NCI-H524 treated with DMSO at 0.1 percent for 48 hours (cell line): ENCODE measurements at places on chromosomes 5 and 9.
A peak's percentile ranks its signal among the peaks of the same experiment; 100 is the strongest.

GRCh38 chr9:136985027-136985602 is 2.3 kb downstream of the LCNL1 start:
- DNase-seq = no peak

GRCh38 chr9:26954050-26954508 is 2.1 kb upstream of the IFT74 start:
- no peak for DNase-seq

DNA sequence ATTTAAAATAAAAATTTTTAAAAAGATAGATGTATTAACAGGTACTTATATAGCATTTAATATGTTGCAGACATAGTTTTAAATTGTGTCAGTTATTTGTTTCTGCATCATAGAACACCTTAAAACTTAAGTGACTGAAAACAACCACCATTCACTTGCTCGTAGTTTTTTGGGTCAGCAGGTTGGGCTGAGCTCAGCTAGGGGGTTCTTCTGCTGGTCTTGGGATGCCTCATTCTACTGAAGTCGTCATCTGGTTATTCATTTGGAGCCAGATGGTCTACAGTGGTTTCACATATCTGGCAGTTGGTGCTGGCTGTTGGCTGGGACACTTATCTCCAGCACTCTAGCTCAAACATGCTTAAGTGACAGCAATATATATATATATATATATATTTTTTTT is 29.6 kb downstream of the PSAT1 start:
- no peak for DNase-seq

DNA sequence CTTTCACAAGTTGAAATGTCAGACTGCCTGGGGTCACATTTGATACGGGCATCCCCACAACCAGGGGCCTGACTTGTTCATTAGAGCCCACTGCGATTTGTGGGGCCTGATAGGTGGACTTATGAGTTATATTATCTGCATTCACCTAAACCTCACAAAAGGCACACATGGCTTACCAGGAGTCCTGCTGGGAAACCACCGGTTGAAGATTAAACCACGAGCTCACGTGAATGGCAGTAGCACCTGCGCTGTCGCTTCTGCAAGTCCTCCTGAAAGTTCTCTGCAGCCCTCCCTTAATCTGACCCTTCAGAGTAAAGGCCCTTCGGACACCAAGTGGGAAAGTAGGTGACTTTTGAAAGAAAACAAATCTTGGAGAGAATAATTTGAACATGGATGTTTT is 68.9 kb downstream of the PPIC start:
- no peak for DNase-seq

GRCh38 chr5:82480331-82480730 is 202.2 kb upstream of the RPS23 start:
- DNase-seq = no peak

DNA sequence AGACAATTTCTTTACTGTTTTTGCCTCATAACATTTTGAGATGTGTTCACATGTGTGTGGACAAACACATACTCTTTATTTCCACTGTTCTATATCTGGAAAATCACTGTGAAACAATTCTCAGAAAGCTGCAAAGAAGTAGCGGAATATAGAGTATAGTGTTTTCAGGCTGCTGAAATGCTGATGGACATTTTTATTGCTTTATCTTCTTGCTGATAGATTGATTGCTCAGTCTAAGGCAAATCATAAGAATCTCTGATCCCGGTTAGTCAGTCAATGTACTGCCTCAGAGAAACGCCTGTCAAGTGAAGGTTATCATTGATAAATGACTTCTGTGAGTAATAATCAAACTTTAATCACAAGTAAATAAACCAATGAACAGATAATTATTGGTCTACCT is 364.9 kb upstream of the CTNND2 start:
- no peak for DNase-seq

DNA sequence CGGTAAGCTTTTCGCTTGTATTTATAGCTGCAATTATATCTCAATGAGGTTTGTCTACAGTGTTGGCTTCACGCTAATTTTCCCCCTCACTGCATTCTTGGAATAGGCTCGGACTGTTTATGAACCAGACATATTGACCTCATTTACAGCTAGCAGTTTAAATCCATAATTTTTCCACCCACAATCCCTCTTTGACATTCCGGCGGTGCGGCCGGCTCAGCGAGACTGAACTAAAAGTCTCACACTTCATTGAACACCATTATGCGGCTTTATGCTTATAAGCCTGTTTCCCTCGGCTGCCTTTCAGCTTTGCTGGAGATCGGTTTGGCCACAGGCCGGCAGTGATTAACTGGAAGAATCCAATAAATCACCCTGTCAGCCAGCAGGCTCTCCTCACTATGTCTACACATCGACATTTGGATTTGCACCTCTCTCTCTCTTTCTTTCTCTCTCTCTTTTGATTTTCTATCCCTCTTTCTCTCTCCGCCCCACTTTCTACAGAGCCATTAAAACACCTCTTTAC is 315.0 kb upstream of the TLE4 start:
- no peak for DNase-seq

- DNase-seq = no peak
Observed at GRCh38 chr9:99485459-99485858, 263.4 kb downstream of the SEC61B start.

- DNase-seq = peak; percentile 25
Observed at GRCh38 chr5:132883261-132883834, 9.9 kb downstream of the LEAP2 start.

GRCh38 chr5:172388246-172388733 is 66.0 kb downstream of the SH3PXD2B start:
- DNase-seq = no peak

DNA sequence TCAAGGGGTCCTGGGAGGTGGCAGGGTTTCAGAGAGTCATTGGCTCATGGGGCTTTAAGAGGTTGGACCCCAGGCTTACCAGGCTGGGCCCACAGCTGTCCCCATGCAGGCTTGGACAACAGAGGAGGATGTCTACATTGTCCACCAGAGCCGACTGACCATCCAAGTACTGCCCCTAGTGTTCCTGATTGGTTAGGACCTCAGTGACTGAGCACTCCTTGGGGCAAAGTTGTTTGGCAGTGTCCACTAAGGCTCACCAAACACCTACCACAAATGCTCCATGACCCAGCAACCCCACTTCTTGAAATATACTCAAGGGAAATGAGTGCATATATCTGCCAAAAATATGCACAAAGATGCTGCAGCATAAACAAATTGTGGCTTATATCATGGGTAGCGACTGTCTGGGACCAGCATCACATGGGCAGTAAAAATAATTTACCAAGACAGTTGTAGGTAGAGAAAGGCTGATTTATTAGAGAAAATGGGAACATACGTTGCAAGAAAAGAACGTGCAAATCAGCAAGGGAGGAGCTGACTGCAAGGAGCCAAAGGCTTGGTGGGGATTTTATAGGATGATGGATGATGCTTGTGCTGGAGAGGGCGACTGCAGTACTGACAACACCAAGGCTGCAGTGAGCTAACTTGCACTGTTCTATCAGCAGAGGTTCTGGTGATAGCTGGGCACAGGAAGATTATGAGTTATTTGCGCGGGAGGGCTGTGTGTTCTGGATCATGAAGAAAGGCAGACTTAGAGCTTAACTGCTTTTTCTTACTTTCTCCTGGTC is 265.2 kb downstream of the GADD45G start:
- no peak for DNase-seq

GRCh38 chr5:175795959-175796358 is 75.4 kb upstream of the CPLX2 start:
- no peak for DNase-seq

DNA sequence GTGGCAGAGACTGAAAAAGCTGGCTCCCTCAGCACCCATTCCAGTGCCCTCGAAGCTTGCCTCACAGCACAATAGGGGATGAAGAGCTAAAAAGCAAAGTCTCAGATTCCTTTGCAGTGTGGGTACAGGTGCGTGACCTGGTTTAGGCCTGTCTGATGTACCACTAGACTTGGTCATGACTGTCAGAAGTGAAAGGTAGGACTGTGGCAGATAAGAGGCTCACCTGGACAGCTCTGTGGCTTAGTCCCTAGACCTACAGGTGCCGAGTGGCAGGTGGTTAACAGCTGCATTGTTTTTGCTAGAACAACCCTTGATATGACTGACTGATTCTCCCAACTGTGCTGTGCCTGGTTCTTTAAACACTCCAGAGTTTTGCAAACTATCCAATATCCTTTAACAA is 14.7 kb upstream of the SFXN1 start:
- no peak for DNase-seq

GRCh38 chr9:125131778-125132177 is 11.6 kb downstream of the SCAI start:
- DNase-seq = no peak

DNA sequence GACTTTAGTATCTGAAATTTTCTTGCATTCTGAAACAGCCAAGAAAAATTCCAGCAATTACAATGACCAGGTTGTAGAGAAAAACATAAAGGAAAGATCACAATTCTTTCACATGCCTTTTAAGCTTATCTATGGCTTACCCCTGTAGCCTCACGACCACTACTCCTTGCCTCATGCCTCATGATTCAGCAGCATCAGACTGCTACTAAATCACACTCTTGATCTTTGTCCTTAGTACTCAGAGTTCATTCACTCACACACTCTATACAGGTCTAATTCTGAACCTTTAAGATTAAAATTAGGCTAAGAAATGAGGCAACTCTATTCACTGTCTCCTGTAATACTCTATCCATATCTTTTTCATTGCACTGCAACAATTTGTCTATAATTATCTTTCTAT is 415.1 kb downstream of the MLLT3 start:
- DNase-seq = no peak
